Hematopoietic multipotent progenitor cell treated with erythropoietin and hydrocortisone succinate and interleukin-3 and kit ligand, for 4 days (in vitro differentiated cells): ENCODE measurements at places on chromosomes 1 and 21.

DNA sequence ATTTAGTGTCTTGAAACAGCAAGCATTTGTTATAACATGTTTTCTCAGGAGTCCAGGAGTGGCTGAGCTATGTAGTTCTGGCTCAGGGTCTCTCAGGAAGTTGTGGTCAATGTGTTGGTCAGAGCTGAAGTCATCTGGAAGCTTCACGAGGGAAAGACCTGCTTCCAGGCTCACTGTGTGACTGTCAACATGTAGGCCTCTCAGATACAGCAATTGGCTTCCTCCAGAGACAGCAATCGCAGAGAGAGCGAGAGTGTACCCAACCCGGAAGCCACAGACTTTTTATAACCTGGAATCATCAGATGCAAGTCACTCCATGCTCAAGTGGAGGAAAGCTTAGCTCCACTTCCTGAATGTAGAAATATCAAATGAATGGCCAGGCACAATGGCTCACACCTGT, 40.9 kb downstream of the TNFRSF9 start:
- DNase-seq: peak; percentile 63

- no peak for DNase-seq
These were observed 128.9 kb downstream of the TYW3 start for GRCh38 chr1:74861867-74862266.

DNA sequence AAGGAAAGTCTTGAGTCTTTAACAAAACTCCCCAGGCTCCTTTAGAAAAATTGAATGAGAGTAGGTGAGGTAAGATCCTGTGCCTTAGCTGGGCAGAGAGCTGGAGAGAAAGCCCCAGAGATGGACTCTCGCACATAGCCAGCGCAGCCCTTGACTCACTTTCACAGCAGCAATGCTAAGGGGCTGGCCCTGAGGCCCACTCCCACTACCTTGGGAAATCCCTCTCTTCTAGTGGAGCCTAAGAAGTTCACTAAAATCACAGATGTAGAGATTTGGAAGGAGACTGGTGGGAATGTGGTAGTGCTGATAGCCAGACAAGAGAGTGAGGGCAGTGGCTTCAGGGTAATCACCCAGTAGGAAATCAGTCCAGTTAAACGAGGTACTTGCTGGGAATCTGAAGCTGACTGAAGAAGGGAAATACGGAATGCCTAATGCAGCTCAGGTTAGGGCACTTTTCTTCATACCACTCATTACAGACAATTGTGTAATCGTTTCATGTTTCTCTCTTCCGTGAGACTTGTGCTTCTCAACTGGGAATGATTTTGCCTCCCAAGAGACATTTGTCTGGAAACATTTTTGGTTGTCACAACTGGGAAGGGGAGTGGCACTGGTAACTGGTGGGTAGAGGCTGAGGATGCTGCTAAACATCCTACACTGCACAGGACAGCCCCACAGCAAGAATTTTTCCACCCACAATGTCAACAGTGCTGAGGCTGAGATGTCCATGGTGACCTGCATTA, 42.4 kb upstream of the LRRC8C start:
- DNase-seq: no peak

DNA sequence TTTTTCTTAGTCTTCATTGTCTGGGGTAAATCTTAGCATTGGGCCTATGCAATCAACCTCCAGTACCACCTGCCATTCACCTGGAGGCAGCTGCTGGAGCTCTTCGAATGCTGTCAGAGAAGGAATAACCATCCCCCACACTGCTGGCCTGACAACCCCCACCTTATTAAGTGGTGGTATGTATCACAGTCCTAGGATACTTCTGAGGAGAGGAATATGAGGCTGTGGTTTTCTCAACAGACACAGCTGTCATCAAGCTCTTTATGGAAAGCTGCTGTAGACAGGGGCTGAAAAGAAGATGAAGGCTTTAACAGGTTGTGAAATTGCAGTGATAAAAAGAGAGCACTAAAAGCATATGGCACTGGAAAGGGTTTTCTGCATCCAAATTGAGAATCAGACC, 61.7 kb downstream of the TSEN15 start:
- DNase-seq: no peak

- DNase-seq: peak; percentile 46
These were observed 2.4 kb upstream of the ELAPOR1 start for GRCh38 chr1:109111386-109112055.

- DNase-seq: peak; percentile 59
These were observed 20.8 kb upstream of the EPB41 start for GRCh38 chr1:28893403-28894102.

- DNase-seq: no peak
These were observed 14.5 kb downstream of the NT5C1A start for GRCh38 chr1:39657402-39657801.

- no peak for DNase-seq
These were observed 1.1 kb upstream of the ZNF692 start for GRCh38 chr1:248860007-248860406.

GRCh38 chr21:30695956-30696355, 22.6 kb downstream of the KRTAP21-3 start:
- no peak for DNase-seq

GRCh38 chr1:117932576-117932975, 3.0 kb downstream of the WDR3 start:
- DNase-seq: no peak

GRCh38 chr1:71357708-71358107, 276.9 kb upstream of the ZRANB2 start:
- DNase-seq: no peak
